ENCODE measurements at places on chromosomes 5 and 9.

DNA sequence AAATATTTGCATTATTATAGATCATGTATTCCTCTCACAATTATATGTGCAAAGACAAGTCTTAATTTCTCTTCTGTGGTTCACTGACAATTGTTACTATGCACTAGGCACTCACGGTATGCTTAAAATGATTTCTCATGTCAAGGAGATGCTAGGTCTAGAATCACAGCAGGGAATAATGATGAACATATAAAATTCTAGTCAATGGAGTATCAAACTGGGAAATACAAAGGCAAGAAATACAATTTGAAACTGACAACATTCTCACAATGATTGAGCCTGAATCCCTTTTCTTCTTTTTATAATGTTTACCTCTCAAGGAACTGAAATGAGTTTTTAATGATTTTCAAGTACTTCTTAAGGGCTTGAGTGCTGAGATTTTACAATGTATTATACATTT, 302.3 kb upstream of the GRAMD2B start:
- no peak for DNase-seq

- no peak for DNase-seq
These were observed 13.1 kb upstream of the CEMIP2 start for GRCh38 chr9:71781391-71781790.

DNA sequence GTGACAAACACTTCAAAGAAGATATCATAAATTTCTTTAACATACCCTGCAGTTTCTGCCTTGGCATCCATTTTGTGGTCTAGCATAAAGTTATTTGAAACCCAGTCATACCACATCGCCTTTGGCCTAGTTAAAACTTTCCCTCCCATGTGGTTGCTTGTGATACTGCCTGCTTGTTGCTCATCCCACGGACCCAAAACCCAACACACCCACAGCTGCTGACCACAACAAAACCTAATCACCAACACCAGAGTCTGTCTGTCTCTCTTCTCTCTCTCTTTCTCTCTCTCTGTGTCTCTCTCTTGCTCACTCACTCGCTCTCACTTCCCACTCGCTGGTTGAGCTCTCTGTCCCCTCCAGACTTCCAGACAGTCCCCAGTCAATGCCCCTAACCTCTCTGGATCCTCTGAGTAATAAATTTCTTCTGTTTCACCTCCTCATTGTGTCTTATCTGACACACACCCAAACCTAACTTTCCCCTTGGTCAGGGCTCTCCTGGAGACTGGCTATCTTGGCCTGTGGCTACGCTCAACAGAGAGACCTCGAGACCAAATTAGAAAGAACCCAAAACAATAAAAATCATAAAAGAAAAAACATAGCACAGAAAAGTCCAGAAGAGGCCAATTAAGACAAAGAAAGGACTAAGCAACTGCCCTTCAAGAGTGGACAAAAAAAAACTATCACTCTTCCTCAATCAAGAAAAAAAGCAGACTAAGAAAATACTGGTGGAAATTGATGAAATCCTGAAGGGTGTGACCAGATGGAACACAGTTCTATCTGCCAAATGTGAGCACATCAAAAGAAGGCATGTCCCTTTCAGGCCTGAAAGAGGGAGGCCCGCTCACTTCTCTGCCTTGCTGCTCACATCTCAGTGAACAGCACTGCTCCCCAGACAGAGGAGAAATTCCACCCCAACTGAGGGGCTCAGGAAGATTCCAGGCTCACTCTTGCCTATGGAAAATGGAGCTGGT, 41.5 kb downstream of the TTLL11 start:
- no peak for DNase-seq

- DNase-seq, result no peak
These were observed 21.8 kb upstream of the JAKMIP2 start for GRCh38 chr5:147804334-147804733.

DNA sequence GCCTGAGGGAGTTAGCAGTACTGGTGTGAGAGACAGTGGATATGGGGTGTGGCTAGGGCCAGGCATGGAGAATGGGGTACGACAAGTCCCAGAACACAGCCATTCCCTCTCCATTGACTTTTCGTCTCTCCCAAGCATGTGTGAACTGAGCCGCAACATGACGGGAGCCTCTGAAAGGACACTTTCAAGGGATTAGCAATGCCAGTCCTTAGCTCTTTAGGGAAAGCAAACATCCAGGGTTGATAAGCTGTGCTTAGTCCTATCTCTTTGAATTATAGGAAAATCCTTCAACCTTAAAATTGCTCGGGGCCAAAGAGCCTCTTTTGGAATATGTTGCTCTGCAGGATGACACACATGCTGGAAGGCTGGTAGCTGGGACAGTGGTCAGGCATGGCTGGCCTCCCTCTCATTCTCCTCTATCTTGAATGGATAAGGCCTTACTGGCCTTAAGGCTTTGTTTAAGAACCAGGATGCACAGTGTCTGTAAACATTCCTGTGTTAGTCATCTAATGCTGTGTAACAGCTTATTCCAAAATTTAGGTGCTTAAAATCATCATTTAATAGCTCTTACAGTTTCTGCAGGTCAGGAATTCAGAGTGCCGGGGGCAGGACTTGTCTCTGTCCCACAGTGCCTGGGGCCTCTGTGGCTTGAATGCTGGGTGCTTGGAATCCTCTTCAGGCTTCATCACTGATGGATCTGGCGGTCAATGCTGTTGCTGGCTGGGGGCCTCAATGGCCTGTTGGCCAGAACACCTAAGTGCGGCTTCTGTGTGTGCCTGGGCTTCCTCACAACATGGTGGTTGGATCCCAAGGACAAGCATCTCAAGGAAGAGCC, 95.3 kb downstream of the PTTG1 start:
- no peak for DNase-seq

GRCh38 chr9:123933440-123934212, 3.7 kb upstream of the DENND1A start:
- DNase-seq, result no peak

DNA sequence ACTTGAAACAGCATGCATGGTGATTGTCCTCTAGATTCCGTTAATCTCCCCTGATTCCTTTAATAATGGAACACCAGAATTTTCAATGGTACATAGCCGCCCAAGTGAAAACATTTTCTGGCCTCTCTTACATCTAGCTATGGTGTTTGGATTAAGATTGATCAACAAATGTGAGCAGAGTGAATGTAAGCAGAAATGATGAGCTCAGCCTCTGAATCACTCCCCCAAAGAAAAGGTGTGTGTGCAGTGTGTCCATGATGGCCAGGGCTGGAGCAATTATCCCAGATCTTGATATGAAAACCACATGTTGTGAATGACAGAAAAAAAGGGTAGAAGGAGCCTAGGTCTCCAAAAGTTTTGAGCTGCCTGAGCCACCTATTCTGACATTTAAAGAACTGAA, 55.3 kb downstream of the OR2K2 start:
- DNase-seq, result no peak

DNA sequence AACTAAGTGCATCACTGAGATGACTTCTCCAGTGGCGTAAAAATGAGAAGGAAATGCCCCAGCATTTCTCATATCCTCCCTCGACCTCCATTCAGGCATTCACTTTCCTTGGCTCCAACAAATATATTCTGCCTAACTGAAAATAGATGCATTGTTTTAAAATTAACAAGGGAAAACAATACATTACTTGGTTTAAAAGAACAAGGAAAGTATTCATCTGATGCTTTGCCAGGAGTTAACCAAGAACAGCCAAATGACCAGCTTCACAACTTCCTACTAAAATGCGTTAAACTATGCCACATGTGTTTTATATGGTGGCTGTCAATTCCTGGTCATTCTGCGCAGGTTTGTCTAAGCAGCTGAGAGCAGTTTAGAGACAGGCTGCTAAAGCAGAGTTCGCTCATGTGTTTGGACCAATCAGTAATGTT, 121.4 kb downstream of the GNAQ start:
- DNase-seq, result no peak

- no peak for DNase-seq
These were observed 48.2 kb downstream of the NUDT12 start for GRCh38 chr5:103514371-103514770.

DNA sequence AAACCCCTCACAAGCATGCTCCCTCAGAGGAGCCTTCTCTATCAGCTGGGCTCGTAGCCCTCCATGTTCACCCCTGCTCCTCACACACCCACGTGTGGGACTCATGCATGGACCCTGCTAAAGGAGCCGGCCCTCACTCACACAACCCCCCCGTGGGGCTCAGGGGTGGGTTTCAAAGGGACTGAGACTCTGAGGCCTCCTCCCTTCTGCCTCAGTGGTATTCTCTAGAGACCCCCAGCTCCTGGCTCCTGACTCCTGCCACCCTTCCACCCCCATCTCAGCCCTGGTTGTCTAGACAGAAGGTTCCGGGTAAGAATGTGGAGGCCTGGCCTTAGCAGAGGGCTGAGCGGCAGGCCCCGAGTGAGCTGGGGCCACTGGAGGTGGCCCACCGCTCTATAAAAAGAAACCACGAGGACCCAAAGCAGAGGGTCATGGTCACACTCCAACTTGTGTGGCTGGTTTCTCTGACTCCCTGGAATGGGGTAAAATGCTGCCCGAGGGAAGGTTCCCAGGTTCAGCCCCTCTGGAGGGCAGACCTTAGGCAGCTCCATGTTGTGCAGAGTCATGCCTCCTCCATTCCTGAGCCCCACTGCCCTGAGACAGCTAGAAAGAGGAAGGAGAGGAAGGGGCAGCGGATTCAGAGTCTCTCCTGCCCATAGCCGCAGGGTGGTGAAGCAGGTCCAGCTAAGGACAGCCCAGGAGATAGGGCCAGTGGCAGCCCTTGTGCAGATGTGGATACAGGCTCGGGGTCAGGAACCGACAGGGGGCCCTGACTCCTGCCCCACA, 10.8 kb downstream of the SEPTIN8 start:
- no peak for DNase-seq

- DNase-seq, result no peak
These were observed 330.1 kb downstream of the ADAMTS6 start for GRCh38 chr5:65151614-65152013.

DNA sequence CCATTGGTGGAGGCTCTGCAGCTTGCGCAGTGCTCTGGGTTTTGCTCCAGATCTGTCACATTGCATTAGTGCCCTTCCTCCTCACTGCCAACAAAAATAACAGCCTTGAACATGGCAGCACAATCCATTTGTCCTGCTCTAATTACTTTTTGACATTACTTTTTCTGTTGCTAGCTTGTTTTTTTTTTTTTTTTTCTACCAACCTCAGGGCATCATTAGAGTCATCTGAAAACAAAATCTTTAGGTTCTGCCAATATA, 117.5 kb upstream of the NR5A1 start:
- no peak for DNase-seq

GRCh38 chr9:7011395-7012067, 253.8 kb downstream of the KDM4C start:
- DNase-seq, result no peak

GRCh38 chr5:130966990-130967525, 198.0 kb downstream of the HINT1 start:
- no peak for DNase-seq
